Effector CD8-positive, alpha-beta T cell (primary cell): ENCODE measurements at places on chromosomes 7 and 10.

GRCh38 chr10:127992376-127992775 lies 85.5 kb downstream of the PTPRE start:
- no peak for DNase-seq

DNA sequence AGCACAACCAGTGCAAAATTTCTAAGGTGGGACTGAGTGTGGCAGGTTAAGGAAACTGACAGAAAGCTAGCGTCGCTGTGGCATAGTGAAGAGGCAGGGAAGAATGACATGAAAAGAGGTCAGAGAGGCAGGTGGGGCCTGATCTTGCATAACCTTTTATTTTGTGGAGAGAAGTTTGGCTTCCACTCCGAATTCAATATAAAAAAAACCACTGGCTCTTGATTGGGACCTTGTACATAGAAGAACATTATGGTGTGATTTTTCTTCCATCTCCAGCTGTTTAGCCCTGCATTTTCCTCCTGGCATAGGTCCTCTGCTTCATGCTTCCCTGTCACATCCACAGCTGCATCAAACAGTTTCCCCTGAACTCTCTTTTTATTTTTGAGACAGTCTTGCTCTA lies 170.5 kb upstream of the MEOX2 start:
- DNase-seq = no peak

DNA sequence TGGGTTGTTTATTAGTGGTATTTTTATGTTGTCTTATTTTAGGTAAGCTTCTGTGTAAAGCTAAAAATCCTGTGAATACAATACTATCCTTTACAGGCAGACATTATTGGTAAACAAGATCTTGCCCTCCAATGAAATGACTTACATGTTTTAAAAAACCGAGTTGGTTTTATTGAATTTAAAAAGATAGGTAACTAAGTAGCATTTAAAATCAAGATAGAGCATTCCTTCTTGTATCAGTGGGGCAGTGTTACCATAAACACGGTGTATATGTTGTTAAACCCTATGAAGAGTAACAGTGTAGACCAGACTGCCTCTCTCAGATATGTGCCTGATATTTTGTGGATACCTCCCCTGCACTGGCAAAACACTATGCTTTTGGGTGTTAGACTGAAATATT lies 81.0 kb downstream of the SNX10 start:
- DNase-seq = no peak

DNA sequence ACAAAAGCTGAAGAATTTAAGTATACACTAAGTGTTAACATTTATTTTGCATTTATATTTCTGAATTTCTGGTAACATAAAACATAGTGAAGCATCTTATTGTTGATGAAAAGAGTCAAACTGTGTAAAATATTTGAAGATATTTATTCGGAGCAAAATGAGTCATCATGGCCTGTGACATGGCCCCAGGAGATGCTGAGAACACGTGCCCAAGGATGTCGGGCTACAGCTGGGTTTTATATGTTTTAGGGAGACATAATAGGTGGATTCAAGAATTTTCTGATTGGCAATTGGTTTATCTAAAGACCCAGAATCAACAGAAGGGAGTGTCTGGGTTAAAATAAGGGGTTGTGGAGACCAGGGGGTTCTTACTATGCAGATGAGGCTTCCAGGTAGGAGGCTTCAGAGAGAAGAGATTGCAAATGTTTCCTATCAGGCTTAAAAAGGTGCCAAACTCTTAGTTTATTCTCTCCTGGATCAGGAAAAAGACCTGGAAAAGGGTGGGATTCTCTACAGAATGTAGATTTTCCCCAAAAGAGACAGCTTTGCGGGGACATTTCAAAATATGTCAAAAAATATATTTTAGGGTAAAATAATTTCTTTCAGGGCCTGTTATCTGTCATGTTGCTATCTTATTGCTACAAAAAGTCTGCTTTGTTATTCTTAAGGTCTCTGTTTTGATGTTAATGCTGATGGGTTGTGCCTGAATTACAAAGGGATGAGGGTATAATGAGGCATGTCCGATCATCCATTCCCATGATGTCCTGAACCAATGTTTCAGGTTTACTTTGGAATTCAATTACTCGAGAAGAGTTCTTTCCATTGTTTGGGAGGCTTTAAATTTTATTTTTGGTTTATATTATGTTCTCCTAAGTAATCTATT lies 74.5 kb downstream of the VWDE start:
- no peak for DNase-seq

DNA sequence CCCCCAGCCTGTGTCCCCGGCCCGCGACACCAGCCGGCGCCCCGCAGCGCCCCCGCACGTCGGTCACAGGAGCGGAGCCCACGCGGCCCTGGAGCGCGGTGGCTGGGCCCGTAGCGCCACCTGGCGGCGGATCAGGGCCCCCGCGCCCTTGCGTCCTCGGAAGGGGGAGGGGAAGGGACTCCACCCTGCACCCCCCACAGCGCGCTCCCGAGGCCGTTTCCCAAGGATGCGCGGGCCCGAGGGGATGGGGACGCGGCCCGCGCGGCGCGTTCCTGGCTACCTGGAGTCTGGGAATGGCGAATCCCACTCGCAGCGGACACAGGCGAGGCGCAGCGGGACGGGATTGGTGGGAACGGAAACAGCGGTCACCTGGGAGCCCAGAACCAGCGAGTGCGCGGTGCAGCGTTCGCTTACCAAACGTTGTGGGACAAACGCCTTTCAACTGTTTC lies 23.8 kb upstream of the MKI67 start:
- peak; percentile 72 for DNase-seq

- no peak for DNase-seq
Observed at GRCh38 chr10:78932861-78933260, 135.9 kb upstream of the ZMIZ1 start.

- no peak for DNase-seq
Observed at GRCh38 chr7:2269991-2270460, 28.0 kb downstream of the NUDT1 start.

DNA sequence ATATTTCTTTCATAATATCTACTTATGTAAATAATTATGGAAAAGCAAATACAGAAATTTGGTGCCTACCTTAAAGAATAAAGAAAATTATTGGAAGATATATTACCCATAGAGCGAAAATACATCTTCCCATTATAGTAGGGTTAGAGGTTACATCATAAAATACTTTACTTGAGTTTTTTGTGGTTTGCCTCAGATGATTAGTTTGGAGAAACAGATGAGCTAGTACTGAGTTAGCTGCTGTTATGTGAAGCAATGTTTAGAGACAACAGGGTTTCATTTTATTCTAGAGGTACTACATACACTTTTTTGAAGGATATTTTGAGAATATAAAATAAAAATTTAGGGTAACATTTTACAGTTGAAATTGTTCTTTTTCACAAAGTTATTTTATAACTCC lies 2.9 kb upstream of the MLLT10 start:
- no peak for DNase-seq

DNA sequence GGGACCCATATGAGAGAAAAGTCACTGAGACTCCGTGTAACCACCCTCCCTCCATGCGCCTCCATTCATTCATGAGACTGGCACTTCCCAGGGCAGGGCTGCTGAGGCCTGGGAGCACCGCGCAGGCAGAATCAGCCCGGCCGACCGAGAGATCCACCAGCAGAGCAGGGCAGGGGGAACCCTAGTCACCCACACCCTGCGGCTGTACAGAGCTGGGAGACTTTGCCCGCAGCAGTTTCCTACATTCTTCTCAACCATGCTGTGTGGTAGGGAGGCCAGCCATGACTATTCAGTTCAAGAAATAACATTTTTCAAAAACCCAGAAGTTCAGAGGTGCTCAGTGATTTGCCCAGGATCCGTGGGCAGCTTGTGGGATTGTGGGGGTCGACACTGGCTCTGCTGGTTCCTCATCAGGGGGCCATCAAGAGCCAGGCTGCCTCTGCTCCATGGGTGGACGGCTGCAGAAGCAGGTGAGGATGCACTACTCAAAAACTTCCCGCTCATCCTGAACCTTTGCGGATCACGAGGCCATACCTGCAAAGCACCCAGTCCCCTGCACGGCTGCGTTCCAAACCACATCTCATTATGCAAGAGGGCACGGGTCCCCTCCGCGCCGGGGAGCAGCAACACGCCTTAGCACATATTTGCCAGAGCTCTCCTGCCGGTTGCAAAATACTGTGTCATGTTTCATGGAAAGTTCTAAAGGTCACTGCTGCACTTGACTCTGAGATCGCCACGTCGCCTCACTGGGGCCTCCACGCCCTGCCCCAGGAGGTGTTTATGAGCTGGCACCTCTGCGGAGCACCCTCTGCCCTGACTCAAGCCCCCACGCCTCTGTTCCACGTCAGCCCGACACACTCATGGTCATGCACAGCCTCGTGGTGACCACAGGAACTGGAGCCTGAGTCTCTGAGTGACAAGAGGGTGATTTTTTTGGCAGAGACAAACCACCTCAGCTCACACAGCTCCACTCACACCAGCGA lies 132.0 kb downstream of the PRKAG2 start:
- DNase-seq = no peak

GRCh38 chr10:117797296-117797695 lies 249.4 kb downstream of the RAB11FIP2 start:
- no peak for DNase-seq

- DNase-seq = no peak
Observed at GRCh38 chr7:55488216-55488615, 84.1 kb downstream of the VOPP1 start.

- no peak for DNase-seq
Observed at GRCh38 chr7:36180121-36180520, 27.1 kb downstream of the EEPD1 start.

- DNase-seq = no peak
Observed at GRCh38 chr7:13778967-13779366, 210.5 kb downstream of the ETV1 start.

- DNase-seq = no peak
Observed at GRCh38 chr7:133602291-133602690, 349.4 kb downstream of the EXOC4 start.

GRCh38 chr10:27959093-27959715 lies 39.7 kb downstream of the ODAD2 start:
- no peak for DNase-seq

DNA sequence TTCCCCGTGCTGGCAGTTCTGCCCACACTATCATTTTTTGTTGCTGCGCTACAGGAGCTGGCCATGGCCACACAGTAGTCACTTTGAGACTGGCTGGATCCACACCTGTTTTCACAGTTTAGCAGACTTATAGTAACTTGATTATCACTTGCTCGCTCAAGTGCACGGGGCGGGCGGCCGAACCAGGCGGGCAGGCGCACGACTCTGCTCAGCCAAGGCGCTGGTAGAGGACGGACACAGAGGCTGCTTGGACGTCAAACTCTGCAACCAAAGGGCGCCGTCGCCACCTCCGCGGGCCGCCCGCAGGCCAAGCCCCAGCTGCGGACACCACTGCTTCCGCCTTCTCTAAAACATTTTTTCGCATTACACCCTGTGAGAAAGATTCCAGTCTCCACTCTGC lies 38.4 kb upstream of the PHYHIPL start:
- no peak for DNase-seq

DNA sequence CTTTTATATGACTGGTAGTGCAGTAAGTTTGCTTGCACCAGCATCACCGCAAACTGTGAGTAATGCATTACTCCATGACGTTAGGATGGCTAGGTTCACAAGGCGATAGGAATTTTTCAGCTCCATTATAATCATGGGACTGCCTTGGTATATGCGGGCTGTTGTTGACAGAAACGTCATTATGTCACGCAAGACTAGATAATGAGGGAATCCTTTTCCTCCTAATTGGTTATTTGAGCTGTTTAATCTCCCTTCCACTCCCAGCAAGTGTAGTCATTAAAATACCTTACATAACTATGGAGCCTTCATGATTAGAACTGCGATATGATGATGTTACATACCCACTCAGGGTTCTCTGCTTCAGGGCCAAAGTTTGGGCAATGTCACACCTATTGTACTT lies 17.3 kb downstream of the KLLN start:
- DNase-seq = no peak

GRCh38 chr7:99631295-99632109 lies 14.8 kb downstream of the ZSCAN25 start:
- no peak for DNase-seq

DNA sequence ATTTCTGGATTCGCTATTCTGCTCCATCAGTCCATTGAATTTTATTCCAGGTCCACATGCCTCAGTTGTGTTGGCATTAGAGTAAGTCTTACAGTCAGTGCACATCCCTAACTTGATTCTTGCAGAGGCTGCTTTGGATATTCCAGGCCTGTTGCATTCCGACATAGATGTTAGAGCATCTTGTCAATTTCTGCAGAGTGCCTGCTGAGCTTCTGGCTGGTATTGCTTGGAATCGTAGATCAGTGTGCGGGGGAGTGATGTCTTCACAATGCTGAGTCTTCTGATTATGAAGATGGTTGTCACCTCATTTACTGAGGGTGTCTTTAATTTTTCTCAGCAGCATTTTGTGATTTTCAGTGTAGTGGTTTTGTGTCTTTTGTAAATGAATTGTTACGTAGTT lies 45.2 kb downstream of the INPP5A start:
- no peak for DNase-seq

DNA sequence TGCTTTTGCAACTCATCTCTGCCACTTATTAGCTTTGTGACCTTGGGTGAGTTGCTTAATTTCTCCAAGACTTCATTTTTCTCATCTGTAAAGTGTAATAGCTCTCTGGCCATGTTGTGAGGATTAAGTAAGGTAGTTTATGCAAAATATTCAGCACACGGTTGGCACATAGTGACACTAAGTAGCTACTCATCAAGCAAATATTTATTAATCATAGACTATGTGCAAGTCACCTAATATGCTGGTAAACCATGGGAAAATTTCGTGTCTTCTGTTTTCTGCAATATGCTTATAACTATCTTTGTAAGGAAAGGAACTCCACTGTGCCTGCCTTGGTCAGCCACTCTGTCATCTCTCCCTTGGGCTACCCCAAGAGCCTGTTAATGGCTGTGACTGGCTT lies 50.3 kb upstream of the EGR2 start:
- no peak for DNase-seq

DNA sequence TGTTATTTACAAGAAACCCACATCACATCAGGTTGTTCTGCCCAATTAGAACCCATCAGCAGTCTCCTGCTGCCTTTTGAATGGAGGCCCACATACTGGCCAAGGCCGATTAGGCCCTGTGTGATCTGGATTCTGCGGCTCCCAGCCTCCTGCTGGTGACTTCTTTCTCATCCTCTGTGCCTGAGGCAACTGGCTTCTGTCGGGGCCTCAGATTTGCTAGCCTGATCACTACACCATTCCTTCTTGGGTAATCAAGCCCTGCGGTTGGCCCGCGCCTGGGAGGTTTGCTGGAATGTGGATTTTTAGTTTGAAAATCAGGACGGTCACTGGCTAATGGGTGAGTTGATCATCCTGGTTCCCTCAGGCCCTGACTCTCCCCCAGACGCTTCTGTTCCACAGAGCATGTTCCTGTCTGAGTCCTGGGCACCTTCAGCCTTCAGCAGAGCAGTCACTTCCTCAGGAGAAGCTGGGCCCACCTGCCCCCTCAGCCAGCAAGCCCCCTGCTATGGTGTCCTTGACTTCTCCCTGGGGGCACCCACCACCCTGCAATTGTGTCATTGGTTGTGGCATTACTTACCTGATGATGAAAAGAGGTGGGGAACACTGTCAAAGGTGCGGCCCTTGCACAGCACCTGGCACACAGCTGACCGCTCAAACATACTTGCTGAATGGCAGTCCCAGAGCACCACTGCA lies 207.6 kb downstream of the PHTF2 start:
- no peak for DNase-seq

DNA sequence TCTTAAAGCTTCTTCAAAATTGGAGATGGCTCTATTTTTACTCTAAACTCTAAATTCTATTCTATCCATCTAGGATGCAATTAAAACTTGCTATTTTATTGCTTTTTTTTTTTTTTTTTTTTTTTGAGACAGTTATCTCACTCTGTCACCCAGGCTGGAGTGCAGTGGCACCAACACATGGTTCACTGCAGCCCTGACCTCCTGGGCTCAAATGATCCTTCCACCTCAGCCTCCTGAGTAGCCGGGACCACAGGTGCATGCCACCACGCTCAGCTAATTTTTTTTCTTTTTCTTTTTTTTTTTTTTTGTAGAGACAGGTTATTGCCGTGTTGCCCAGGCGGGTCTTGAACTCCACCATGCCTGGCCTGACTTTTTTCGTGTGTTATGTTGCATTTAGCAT lies 41.2 kb downstream of the DNAJC1 start:
- no peak for DNase-seq
